Suprapubic skin (tissue), 4 donors: ENCODE measurements at places on chromosomes 13 and 19.

- DNase-seq = no peak
- H3K36me3 ChIP-seq = no peaks in the 10 kb centered on the region
- no peak overlapping the region for H3K27ac ChIP-seq
These were observed 74.2 kb downstream of the TRPC4 start for GRCh38 chr13:37795326-37795725.

GRCh38 chr13:76948149-76948548 is at the start of gene ACOD1:
ACOD1 (plus strand) TSS chr13:76948511; CDS start chr13:76948559, 48 bp downstream.
- H3K27me3 ChIP-seq = no peaks in the 10 kb centered on the region
- no peak for DNase-seq
- H3K4me3 ChIP-seq = no peak within 1 kb of the TSS
- no peak within 1 kb of the TSS for H3K27ac ChIP-seq
- peaks cover 8% of the 10 kb centered on the region for H3K4me1 ChIP-seq

DNA sequence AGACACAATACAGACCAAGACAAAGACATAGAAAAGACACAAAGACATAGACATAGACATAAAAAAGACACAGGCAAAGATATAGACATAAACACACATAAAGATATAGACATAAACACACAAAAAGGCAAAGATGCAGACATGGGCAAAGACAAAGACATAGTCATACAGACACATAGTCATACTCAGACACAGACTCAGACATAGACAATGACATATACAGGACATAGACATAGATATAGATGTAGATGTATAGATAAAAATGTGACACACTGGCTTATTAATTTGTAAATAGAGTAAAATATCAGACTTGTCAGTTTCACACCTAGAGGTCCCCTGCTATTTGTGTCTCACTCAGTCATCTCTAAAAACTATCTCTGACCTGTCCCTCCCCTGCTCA is 42.8 kb downstream of the OR10H4 start:
- no peaks in the 10 kb centered on the region for H3K4me1 ChIP-seq
- DNase-seq = no peak
- no peaks in the 10 kb centered on the region for H3K36me3 ChIP-seq
- no peak overlapping the region for H3K27ac ChIP-seq

GRCh38 chr13:30710442-30710841 is 24.9 kb upstream of the ALOX5AP start:
- H3K4me1 ChIP-seq = no peaks in the 10 kb centered on the region
- no peaks in the 10 kb centered on the region for H3K36me3 ChIP-seq
- DNase-seq = no peak
- no peak overlapping the region for H3K4me3 ChIP-seq
- no peak overlapping the region for H3K27ac ChIP-seq

GRCh38 chr19:45547965-45548609 is 36.5 kb downstream of the OPA3 start:
- no peaks in the 10 kb centered on the region for H3K27me3 ChIP-seq
- DNase-seq = peak; percentile 85
- H3K4me3 ChIP-seq = no peak overlapping the region
- no peaks in the 10 kb centered on the region for H3K36me3 ChIP-seq
- H3K4me1 ChIP-seq = peaks cover 24% of the 10 kb centered on the region

DNA sequence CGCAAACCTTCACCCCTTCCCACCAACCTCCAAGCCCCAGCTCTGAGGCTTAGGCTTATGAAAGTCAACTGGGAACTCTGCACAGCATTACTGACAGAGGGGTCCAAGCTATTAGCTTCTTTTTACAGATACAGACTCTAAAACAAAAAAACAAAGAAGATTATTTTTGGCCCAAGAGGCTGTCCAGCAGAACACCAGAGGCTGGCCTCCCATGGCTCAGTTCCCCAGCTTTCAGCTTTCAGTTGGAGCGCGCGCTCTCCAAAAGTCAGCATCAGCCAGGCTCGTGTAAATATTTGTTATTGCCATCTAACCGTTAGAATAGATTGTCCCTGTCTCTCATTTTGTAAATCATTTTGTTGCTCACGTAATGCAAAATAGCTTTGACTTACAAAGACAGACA is 58.4 kb downstream of the ZIC5 start:
- H3K27ac ChIP-seq = no peak overlapping the region
- DNase-seq = no peak
- H3K36me3 ChIP-seq = no peaks in the 10 kb centered on the region
- H3K4me1 ChIP-seq = no peaks in the 10 kb centered on the region
- no peak overlapping the region for H3K4me3 ChIP-seq
- peaks cover 48% of the 10 kb centered on the region for H3K27me3 ChIP-seq

DNA sequence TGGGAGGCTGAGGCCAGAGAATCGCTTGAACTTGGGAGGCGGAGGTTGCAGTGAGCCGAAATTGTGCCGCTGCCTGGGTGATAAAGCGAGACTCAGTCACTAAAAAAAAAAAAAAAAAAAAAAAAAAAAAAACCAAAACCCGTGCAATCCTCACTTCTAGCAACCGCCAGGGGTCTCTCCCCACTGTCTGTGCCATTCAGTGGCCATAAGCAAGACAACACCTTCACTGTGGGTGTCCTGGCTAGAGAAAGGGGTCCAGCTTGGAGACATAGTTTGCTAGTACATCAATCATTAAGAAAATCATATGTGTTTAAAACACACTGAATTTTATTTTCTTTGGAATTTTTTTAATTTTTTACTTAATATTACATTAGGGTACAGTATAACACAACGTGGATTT is 68.2 kb downstream of the RASL11A start:
- H3K27me3 ChIP-seq = peaks cover 29% of the 10 kb centered on the region
- H3K36me3 ChIP-seq = no peaks in the 10 kb centered on the region
- H3K27ac ChIP-seq = no peak overlapping the region
- no peak for DNase-seq

DNA sequence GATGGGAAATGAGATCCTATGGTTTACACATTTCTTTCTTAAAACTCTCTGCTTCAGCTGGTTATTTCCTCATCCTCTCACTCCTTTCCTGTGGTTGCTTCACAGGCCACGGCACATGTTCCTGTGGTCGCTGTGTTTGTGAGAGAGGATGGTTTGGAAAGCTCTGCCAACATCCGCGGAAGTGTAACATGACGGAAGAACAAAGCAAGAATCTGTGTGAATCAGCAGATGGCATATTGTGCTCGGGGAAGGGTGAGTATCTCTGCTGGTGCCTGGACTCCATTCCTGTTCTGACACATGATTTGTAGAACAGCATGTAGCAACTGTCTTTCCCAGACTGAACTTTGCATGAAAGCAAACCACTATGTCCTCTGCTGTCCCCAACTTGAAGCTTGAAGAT is 254.2 kb downstream of the ITGBL1 start:
- no peak overlapping the region for H3K4me3 ChIP-seq
- no peak overlapping the region for H3K27ac ChIP-seq
- H3K27me3 ChIP-seq = no peaks in the 10 kb centered on the region
- H3K36me3 ChIP-seq = no peaks in the 10 kb centered on the region

GRCh38 chr19:8731428-8732169 is 10.2 kb downstream of the OR2Z1 start:
- no peaks in the 10 kb centered on the region for H3K27me3 ChIP-seq
- H3K4me1 ChIP-seq = no peaks in the 10 kb centered on the region
- H3K4me3 ChIP-seq = no peak overlapping the region
- H3K36me3 ChIP-seq = no peaks in the 10 kb centered on the region
- H3K27ac ChIP-seq = no peak overlapping the region

- H3K4me3 ChIP-seq = peak overlapping the region; percentile 78
- H3K4me1 ChIP-seq = peaks cover 33% of the 10 kb centered on the region
- H3K27ac ChIP-seq = peak overlapping the region; percentile 100
- no peak for DNase-seq
- H3K27me3 ChIP-seq = no peaks in the 10 kb centered on the region
- peaks cover 10% of the 10 kb centered on the region for H3K36me3 ChIP-seq
These were observed 1.4 kb upstream of the CIC start for GRCh38 chr19:42267644-42268141.

- H3K27me3 ChIP-seq = no peaks in the 10 kb centered on the region
- no peaks in the 10 kb centered on the region for H3K4me1 ChIP-seq
- peak; percentile 52 for DNase-seq
- H3K4me3 ChIP-seq = no peak overlapping the region
- no peak overlapping the region for H3K27ac ChIP-seq
These were observed 55.2 kb downstream of the CCDC70 start for GRCh38 chr13:51916962-51917361.

DNA sequence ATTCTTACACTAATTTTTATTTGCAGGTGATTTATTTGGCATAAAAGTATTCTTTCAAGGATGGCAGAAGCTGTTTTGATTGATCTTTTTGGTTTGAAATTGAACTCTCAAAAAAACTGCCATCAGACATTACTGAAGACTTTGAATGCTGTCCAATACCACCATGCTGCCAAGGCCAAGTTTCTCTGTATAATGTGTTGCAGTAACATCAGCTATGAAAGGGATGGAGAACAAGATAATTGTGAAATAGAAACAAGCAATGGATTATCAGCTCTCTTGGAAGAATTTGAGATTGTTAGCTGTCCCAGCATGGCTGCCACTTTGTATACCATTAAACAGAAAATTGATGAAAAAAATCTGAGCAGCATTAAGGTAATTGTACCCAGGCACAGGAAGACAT is 1.2 kb downstream of the LACC1 start:
- peaks cover 32% of the 10 kb centered on the region for H3K4me1 ChIP-seq
- no peaks in the 10 kb centered on the region for H3K27me3 ChIP-seq
- no peak overlapping the region for H3K4me3 ChIP-seq
- no peak for DNase-seq
- H3K36me3 ChIP-seq = peaks cover 9% of the 10 kb centered on the region

GRCh38 chr19:18317961-18318800 is 4.7 kb downstream of the LSM4 start:
- H3K27me3 ChIP-seq = no peaks in the 10 kb centered on the region
- H3K4me3 ChIP-seq = no peak overlapping the region
- H3K27ac ChIP-seq = peak overlapping the region; percentile 74
- H3K36me3 ChIP-seq = peaks cover 5% of the 10 kb centered on the region
- DNase-seq = no peak

DNA sequence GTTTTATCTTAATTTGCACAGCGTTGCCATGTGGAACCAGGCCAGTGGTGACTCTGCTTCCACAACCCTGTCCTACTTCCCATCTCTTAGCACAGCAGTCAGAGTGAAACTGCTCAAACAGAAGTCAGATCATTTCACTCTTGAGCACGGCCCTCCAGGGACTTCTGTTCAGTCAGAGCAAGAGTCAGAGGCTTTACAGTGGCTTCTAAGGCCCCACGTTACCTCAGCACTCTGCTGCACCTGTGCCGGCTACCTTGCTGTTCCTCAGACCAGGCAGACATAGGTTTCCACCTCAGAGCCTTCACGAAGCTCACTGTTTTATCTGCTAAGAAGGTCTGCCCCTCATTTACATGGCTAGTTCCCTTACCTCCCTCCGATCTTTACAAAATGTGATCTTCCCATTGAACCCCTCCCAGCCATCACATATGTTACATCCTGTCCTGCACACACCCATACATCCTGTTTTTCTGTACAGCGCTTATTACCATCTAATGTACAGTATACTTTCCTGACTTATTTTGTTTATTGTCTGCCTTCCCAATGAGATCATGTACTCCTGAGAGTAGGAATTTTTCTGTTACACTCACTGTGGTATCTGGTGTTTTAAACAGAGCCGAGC is 41.6 kb downstream of the TM9SF2 start:
- H3K27me3 ChIP-seq = no peaks in the 10 kb centered on the region
- DNase-seq = no peak
- H3K36me3 ChIP-seq = peaks cover 85% of the 10 kb centered on the region

GRCh38 chr13:112183532-112184090 is 116.7 kb downstream of the SOX1 start:
- H3K4me1 ChIP-seq = no peaks in the 10 kb centered on the region
- no peaks in the 10 kb centered on the region for H3K36me3 ChIP-seq
- no peak for DNase-seq
- no peak overlapping the region for H3K27ac ChIP-seq
- H3K4me3 ChIP-seq = no peak overlapping the region

DNA sequence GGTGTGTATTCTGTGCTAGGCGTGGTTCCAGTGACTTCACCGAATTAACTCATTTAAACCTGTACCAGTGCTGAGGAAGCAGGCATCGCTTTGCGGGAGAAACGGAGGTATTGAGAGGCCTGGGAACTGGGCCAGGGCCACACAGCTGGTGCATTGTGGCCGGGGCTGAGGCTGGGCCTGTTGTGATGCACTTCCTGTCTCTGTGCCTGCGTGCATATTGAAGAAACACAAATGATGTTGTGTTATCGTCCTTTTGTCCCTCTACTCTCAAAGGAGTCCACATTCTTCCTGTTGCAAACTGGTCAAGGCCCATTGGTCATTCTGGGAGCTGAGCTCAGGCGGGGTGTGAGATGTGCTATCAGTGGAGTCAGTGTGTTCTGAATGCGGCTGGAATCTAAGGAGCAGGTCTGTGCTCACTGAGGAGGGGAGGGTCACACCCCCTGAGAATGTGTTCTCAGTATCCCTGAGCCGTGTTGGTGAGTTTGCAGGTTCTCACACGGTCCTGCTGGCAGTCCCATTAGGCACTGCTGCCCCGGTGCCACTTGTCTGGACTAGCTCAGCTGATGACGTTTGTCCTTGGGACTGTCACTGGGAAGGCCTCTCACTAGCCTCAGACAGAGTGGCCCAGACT is 62.1 kb downstream of the ARHGEF7 start:
- no peaks in the 10 kb centered on the region for H3K27me3 ChIP-seq
- H3K4me1 ChIP-seq = peaks cover 64% of the 10 kb centered on the region
- DNase-seq = no peak
- H3K4me3 ChIP-seq = no peak overlapping the region

DNA sequence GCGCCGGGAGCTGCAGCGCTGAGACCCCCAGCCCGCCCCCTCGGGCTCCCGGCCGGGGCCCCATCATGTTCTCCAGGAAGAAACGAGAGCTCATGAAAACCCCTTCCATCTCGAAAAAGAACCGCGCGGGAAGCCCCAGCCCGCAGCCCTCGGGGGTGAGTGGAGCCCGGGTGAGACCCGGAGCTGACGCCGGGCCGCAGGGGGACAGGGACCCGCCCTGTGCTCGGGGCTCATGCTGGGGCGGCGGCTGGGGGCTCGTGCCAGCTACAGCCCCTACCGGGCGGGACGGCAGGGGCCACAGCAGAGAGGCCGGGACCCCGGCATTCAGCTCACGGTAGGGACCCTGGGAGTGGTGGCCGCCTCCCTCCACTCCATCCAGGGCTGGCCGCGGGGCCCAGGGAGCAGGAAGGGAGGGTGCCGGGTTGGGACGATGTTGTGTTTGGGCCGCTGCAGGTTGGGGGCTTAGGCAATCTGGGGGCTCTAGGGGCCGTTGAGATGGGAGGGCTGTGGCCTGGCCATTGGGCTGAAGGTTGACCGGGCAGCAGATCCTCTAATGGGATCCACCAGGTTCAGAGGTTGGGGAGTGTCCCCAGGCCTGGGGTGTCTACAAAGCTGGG is 482 bp downstream of the ARHGAP45 start:
- H3K27me3 ChIP-seq = peaks cover 41% of the 10 kb centered on the region
- no peaks in the 10 kb centered on the region for H3K36me3 ChIP-seq
- H3K4me3 ChIP-seq = peak overlapping the region; percentile 52
- peaks cover 62% of the 10 kb centered on the region for H3K4me1 ChIP-seq
- DNase-seq = peak; percentile 64

GRCh38 chr19:2986951-2987524 is 9.7 kb downstream of the TLE6 start:
- H3K4me3 ChIP-seq = no peak overlapping the region
- no peak overlapping the region for H3K27ac ChIP-seq
- no peak for DNase-seq

GRCh38 chr13:112241288-112241687 is 134.9 kb upstream of the SPACA7 start:
- H3K4me3 ChIP-seq = no peak overlapping the region
- H3K4me1 ChIP-seq = no peaks in the 10 kb centered on the region
- no peaks in the 10 kb centered on the region for H3K36me3 ChIP-seq
- DNase-seq = no peak
- H3K27me3 ChIP-seq = peaks cover 6% of the 10 kb centered on the region
- H3K27ac ChIP-seq = no peak overlapping the region
